OCI-M1 (cell line): ENCODE measurements at places on chromosomes 1 and 21.

- no peak for DNase-seq
These were observed 201.6 kb upstream of the NEGR1 start for GRCh38 chr1:72483846-72484357.

GRCh38 chr1:7784492-7785071, 491 bp downstream of the PER3 start:
- no peak for DNase-seq

DNA sequence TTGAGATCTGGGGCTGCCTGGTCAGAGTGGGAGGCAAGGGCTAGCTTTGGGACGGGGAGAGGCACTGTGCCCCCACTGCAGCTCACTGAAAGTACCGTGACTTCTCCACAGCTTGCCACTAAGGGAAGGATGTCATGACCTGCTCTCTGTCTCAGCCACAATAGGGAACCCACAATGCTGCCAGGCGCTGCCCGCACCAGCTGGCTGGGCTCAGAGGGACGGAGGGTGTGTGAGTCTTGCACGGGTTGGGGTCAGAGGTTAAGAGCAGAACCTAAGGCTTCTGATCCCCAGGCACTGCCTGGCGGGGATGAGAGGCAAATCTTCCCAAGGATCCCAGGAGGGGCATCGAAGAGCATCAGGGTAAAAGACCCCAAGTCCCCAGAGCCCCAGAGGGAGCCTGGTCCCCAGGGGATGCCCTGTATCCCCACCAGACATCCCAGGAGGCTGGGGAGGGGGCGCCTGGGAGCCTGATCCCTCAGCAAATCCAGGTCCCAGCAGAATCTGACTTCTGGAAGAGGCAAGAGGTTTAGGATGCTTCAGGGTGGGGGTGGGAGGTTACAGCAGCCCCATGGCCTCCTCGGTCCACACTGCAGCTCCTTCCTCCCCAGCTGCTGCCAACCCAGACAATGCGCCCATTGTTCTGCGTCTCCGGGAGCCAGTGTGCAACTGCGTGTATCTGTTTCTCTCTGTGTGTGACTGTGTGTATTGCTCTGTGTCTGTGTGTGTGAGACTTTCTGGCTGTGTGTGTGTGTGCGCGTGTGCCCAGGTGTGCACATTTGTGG, 2.0 kb upstream of the MARCKSL1 start:
- DNase-seq, result no peak

DNA sequence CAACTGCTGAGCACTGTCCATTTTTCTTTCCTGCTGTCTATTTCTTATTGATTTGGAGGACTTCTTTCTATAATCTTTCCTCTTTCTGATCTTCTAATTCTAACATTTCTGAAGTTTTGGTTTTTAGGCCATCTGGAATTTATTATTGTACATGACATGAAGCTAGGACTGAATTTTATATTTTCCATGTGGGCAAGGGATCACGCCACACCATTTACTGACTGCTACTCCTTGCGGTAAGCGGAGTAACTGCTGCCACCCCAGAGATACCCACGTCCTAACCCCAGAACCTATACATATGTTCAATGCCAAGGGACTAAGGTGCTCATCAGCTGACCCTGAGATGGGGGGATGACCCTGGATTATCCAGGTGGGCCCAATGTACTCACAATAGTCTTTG, 70.6 kb downstream of the NPHP4 start:
- no peak for DNase-seq

DNA sequence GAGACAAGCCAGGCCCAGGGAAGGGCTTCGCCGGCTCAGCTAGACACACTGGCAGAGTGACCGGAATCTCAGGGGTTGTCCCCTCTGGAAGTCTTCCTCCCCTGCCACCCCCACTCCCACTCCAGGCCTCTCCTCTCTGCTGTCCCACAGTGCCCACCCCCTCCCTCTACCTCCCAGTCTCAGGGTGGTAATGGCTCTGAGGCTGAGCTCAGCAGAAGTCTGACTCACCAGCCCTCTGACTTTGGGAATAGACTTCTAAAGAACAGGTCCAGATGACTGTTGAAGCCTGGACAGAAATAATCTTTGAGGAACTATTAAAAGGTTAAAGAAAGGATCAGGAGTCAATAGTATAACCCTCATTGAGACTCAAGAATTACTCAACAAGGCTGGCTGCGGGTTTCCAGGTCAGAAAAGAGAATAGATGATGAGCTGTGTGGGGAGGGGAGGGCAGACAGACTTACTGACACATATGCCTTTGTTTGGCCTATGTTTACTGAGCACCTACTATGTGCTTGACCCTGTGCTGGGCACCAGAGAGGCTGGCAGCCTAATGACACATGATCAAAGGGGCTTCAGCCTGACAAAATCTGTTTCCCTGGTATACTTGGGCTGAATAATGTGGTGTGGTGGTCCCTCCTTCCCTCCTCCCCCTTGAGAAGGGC, 8.2 kb downstream of the HCRTR1 start:
- no peak for DNase-seq

GRCh38 chr1:206803221-206803730, 31.0 kb upstream of the IL10 start:
- no peak for DNase-seq

GRCh38 chr21:43731476-43731875, 12.5 kb downstream of the PDXK start:
- no peak for DNase-seq

DNA sequence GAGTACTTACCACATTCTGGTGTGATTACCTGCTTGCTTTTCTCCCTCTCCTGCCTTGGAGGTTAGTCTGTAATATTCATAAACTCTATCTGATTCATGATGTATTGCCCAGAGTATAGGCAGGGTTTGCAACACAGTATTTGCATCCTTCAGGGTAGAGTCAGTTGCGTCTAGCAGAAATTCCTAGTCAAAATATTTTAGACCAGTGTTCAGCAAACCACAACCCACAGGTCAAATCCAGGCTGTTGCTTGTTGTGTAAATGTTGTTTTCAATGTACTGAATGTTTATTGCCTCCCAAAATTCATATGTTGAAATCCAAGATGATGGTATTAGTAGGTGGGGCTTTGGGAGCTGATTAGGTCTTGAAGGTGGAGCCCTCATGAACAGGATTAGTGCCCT, 82.9 kb downstream of the NGF start:
- no peak for DNase-seq

DNA sequence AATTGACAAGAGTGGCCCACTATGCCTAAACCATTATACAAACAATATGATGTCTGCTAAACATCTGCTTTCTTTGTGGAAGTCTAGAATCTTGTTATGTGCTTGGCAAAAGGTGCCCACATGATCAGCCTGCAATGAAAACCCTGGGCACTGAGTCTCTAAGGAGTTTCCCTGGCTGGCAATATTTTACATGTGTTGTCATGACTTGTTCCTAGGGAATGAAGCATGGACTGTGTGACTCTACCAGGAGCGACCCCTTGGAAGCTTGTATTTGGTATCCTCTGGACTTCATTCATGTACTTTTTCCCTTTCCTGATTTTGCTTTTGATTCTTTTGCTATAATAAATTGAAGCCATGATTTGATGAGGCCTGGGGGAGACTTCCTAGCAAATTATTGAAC, 324.9 kb downstream of the HHIPL2 start:
- no peak for DNase-seq

DNA sequence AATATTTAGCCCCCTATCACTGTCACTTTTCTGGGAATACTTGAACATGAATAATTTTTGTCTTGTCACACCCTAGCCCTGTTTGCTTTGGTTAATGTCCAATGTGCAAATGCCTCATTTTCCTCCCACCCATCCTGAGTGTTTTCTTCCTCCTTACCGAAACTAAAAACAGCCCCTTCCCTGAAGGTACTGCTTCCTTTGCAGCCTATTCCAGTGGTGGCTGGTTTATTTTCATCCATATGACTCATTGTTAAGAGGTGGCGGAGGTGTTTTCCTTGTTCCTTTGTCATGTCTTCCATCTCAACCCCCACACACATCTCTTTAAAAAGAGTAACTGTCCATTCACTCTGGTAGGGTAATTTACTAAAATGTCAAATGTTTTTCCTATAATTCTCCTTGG, 40.4 kb downstream of the CD55 start:
- no peak for DNase-seq
